ENCODE measurements at places on chromosomes 13 and 19. TPM values are rescaled to one million over a fixed set of nuclear protein-coding genes. Genes with fewer than 3 reads are reported as not detected.

The ZNF714 gene
- total RNA-seq: 2.9 TPM

The MAP4K1 gene
- total RNA-seq: 0.62 TPM

The ATP4B gene
- not detected for total RNA-seq

The PSG2 gene
- 0.05 TPM for total RNA-seq

The PRR22 gene
- 1.3 TPM for total RNA-seq

The NAPSA gene
- 0.71 TPM for total RNA-seq

The EPS8L1 gene
- 6.4 TPM for total RNA-seq

The ZNF534 gene
- not detected for total RNA-seq

The SBK3 gene
- total RNA-seq: 1.5 TPM

The ZNF493 gene
- total RNA-seq: not detected

The FBXO27 gene
- total RNA-seq: 3.8 TPM

The PRSS57 gene
- total RNA-seq: 0.23 TPM
